ENCODE measurements at places on chromosomes 11 and 22.

DNA sequence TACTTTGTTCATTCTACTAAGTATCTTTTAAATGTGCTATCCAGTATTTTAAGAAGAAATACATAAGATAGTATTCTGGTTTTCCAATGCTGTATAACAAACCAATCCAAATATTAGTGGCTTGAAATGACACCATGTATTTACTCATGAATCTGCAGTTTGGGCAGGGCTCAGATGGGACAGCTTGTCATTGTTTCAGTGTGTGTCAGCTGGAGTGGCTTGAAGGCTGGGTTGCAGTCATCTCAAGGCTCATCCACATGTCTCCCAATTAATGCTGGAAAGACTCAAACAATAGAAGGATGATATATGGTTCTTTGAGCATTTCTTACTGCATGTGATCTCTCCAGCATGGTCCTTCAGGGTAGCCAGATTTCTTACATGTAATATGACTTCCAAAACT lies 146.2 kb downstream of the ARHGAP42 start:
- DNase-seq, result no peak

DNA sequence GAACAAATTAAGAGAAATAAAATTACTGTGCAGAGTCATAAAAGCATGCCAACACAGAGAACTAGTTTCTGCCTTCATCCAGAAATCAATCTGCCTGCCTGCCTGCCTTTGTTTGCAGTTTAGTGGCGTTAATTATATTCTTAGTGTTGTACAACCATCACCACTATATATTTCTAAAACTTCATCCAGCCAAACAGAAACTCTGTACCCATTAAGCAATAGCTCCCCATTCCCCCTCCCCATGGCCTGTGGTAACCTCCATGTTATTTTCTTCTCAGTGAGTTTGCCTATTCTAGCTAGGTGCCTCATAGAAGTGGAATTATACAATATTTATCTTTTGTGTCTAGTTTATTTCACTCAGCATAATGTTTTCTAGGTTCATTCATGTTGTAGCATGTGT lies 183.2 kb upstream of the TBCEL start:
- DNase-seq, result no peak

DNA sequence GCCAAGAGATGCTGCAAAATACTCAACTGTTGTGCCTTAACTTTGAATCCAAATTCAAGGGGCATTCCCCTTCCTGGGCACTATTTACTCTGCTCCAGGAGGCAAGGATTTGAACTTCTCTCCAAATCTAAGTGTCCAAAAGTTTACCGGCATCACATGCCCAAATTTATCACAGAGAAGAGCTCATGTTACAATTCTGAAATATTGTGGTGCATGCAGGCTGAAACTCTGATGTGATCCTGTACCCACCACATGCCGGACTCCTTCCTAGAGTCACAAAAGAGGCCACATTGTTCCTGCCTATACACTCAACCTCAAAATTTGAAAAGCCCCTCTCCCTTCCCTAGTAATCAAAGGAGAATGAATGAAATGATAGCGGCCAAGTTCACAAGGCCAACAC lies 1.3 kb downstream of the TRAF6 start:
- DNase-seq, result no peak

DNA sequence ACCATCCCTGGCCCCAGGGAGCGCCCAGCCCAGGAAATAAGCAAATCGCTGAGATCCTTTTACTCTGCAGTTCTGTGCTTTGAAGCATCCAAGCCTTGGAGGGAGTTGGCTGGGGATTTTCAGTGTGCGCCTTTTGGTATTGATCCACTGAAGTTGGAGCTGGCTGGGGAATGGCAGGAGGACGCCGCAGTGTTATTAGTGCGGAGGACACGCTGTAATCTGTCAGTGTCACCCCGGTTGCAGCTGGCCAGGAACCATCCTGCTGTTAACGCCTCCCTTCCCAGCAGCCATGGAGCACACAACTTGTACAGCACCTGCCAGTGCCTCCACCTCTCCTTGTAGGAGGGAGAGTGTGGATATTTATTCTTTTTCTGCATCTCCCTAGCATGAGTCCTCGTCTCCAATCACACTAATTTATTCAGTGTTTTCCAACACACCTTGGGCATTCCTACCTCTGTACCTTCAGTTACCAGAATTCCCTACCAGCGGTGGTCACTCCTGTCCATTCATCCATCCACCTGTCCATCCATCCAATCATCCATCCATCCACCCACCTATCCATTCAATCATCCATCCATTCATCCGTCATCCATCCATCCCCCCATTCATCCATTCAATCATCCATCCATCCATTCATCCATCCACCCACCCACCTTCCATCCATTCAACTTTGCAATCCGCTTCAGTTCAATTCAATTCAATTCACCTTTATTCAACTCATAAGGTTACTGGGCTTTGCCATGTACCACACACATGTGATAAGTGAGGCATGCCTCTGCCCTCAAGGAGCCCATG lies 21.9 kb upstream of the EIF3D start:
- no peak for DNase-seq

GRCh38 chr11:117903505-117904382 lies 25.5 kb downstream of the TMPRSS13 start:
- DNase-seq, result no peak

DNA sequence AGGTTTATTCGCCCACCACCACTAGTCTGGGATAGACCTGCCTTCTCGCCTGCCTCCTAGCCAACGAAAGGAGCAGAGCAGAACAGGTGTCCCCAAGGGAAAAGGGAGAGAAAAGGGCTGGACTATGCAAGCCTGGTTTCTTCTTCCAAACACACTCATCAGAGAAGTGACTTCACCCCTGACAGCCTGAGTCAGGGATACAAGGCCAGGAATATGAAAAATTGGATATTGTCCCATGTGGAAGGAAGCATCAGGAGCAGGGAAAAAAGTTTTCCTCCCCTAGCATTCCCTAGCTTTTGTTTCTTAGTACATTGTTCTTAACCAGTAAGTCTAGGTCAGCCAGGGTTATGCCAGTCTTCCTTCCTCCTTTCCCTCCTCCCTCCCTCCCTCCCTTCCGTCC lies 56.9 kb upstream of the TNRC6B start:
- DNase-seq, result no peak
